ENCODE measurements at places on chromosomes 12 and 14. TPM values are rescaled to one million over a fixed set of nuclear protein-coding genes. Genes with fewer than 3 reads are reported as not detected.
A peak's percentile ranks its signal among the peaks of the same experiment; 100 is the strongest.

GRCh38 chr14:68112442-68112841 lies 292.9 kb downstream of the RAD51B start:
- DNase-seq, result no peak

DNA sequence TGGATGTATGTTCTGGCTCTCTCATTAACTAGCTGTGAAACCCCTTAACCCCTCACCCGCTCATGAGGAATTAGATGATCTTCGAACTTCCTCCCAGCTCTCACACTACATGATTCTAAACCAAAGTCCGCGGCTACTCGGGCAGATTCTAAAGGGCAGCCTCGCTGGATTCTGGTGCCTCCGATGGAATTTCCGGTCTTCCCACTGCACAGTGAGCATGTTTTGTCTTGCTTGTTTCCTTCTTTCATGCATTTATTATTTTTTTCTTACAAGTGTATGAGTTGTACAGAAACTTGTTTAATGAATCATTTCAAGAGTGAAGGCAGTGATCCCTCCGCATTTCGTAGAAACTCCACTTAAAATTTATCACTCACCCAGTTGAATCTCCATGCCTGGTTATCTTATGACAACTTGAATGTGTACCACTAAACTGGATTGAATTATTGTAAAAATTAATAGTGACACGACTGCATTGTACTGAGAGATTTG lies 4.5 kb upstream of the HCAR3 start:
- no peak for DNase-seq

GRCh38 chr12:81333812-81334211 lies 255.9 kb downstream of the ACSS3 start:
- no peak for DNase-seq

- no peak for DNase-seq
These were observed 168.6 kb downstream of the TMTC3 start for GRCh38 chr12:88310666-88311065.

Gene SSTR1
- 1.0 TPM for polyA plus RNA-seq

DNA sequence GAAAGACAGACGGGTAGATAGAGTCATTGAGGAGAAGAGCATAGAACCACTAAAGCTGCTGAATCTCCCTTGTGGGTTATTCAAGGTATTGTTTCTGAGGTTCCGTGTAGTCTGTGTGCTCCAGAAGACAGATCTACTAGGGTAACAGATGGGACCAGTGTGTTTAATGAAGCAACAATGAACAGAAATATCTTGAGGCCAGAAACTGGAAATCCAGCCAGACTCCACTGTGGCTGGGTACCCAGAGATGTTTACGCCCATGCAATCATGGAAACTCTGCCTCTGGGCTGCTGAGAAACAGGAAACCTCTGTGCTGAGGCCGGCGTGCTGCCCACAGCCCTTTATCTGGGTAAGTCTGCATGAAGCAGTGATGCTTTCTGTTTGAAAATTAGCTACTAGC lies 8.3 kb downstream of the PROX2 start:
- no peak for DNase-seq

DNA sequence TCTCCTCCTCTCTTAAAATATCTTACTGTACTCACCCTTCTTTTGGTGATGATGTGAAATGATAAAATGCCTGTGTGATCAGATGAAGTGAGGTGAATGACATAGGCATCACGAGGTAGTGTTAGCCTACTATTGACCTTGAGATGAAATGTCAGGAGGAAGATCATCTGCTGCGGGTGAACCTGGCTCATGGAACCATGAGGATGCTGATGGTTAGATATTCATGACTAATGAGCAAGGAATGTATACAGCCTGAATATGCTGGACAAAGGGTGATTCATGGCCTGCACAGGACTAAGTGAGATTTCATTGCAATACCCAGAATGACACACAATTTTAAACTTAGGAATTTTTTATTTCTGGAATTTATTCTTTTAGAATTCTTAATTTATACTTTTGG lies 89.6 kb downstream of the DAAM1 start:
- DNase-seq, result no peak

DNA sequence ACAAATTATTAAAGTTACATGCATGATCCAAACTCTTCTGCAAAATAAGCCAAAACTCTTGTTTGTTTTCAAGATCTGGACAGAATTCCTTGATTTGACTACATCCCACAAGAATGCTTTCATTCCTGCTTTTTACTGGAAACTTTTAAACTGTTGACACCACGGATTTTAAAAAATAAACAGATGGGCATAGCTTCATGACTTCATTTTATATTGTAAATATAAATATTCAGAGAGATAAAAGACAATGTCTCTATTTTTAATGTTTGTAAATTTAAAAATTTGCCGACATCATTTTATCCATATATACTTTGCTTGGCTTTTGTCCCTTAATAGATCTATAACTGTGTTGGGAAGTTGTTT lies 134.3 kb upstream of the DCN start:
- peak; percentile 36 for DNase-seq

- DNase-seq, result peak; percentile 95
These were observed 5.0 kb upstream of the BAZ2A start for GRCh38 chr12:56634837-56635791.

DNA sequence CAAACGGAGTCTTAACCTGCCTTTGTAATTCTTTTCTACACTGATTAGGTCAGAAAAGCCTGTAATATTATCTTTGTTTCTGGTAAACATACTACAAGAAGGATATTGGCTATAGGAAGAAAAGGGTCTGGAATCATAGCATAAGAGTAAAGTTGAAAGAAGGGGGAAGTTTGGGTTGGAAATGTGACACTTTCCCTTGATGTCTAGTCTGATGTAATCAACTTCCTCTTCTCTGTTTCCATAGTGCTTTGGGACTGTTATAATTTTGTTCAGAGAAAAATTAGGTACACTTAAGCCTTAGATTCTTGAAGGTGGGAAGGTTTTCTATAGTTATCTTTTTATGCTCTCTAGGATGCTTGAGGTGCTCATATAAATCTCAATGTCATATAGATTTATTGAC lies 322.2 kb downstream of the AEBP2 start:
- no peak for DNase-seq

Gene NR1H4
- 0.20 TPM for polyA plus RNA-seq

- no peak for DNase-seq
These were observed 50.9 kb downstream of the BTG1 start for GRCh38 chr12:92094751-92095161.

Gene LRRC9
- polyA plus RNA-seq, result 0.40 TPM

- DNase-seq, result no peak
These were observed 40.3 kb downstream of the CCDC85C start for GRCh38 chr14:99563749-99564129.

Gene ADAMTS20
- polyA plus RNA-seq, result 0.23 TPM

Gene KRT73
- polyA plus RNA-seq, result 0.28 TPM

All from left lung (tissue), 14 donors.